Activated CD4-positive, alpha-beta memory T cell treated with anti-CD3 and anti-CD28 coated beads, Interleukin-2, amount 10 ng/mL, durations not matched to agents 7 days and 5 days (primary cell): ENCODE measurements at places on chromosomes 1 and 21. TPM values are rescaled to one million over a fixed set of nuclear protein-coding genes. Genes with fewer than 3 reads are reported as not detected.

DNA sequence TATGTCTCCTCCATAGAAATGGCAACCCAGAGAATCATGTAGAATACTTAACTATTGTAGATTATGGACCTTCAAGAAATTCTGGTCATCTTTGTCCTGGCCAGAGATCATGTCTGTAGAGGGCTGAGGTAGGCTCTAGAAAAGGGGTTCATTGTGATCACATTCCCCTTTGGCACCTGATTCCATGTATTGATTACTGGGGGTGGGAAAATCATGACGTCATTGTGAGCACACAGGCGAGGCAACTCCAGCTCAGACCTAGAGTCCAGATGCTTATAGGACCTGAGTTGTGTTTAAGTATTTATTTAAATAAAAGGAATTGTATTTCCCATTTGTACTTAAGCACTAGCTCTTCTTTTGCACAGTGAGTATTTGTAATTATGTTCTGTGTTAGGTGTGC, 93.1 kb downstream of the OSBPL9 start:
- H3K4me1 ChIP-seq: peaks cover 2% of the 10 kb centered on the region
- H3K27me3 ChIP-seq: no peaks in the 10 kb centered on the region
- no peak for DNase-seq
- H3K36me3 ChIP-seq: no peaks in the 10 kb centered on the region
- H3K27ac ChIP-seq: no peak overlapping the region
- H3K4me3 ChIP-seq: no peak overlapping the region

DNA sequence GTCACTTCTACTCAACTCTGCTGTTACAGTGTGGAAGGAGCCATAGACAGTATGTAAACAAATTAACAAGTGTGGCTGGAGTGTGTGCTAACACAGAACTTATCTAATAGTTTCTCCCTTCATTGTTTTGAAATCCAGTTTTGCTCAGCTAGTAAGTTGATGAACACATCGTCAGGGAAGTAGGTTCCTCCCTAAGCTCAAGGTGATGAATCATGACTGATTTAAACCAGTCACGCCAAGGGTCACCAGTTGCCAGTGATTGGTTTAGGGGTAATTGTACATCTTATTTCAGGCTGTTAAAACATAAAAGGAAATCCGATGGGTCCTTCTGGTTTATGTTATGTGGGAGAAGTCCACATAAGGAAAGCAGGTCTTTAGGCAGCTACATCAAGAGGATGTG, 97.0 kb upstream of the CHODL start:
- no peak overlapping the region for H3K27ac ChIP-seq
- no peak overlapping the region for H3K4me3 ChIP-seq
- no peaks in the 10 kb centered on the region for H3K4me1 ChIP-seq
- DNase-seq: no peak
- no peaks in the 10 kb centered on the region for H3K27me3 ChIP-seq
- no peaks in the 10 kb centered on the region for H3K36me3 ChIP-seq

Gene C1QTNF12
- total RNA-seq: 4.2 TPM

Gene PAX7
- total RNA-seq: not detected

Gene FAM163A
- not detected for total RNA-seq

Gene SEC22B
- 23.1 TPM for total RNA-seq

Gene ICOSLG
- total RNA-seq: 6.6 TPM
